Stimulated activated CD8-positive, alpha-beta memory T cell treated with anti-CD3 and anti-CD28 coated beads, Interleukin-4, amount 100 ng/mL, for 4 hours (primary cell): ENCODE measurements at places on chromosomes 6 and 20.

- DNase-seq, result no peak
Measured at GRCh38 chr20:50318710-50319109, 128.1 kb downstream of the CEBPB start.

GRCh38 chr6:167736486-167737204, 90.1 kb upstream of the AFDN start:
- no peak for DNase-seq

GRCh38 chr6:14499841-14500240, 382.3 kb downstream of the CD83 start:
- no peak for DNase-seq

GRCh38 chr20:64003960-64004725, 23.2 kb downstream of the PRPF6 start:
- no peak for DNase-seq

DNA sequence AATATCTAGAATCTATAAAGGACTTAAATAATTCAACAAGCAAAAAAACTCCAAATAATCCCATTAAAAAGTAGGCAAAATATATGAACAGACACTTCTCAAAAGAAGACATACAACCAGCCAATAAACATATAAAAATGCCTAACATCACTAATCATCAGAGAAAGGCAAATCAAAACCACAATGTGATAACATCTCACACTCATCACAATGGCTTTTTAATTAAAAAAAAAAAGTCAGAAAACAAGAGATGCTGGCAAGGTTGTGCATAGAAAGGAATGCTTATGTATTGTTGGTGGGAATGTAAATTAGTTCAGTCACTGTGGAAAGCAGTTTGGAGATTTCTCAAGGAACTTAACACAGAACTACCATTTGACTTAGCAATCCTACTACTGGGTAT, 979.6 kb upstream of the MAP3K7 start:
- DNase-seq, result no peak

DNA sequence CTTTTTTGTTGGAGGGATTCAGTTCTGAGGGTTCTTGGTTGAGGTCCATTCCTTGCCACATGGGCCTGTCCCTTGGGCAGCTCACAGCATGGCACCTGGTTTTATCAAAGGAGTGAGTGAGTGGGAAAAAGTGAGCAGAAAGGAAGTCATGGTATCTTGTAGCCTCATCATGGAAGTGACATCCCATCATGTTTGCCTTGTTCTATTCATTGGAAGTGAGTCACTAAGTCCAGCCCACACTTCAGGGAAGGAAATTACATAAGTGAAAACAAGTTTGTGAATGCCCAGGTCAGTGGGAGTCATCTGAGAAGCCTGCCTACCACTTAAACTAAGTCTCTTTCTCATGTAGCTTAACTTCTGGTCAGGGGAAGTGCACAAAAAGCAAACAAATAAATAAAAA, 32.8 kb upstream of the ZNFX1 start:
- no peak for DNase-seq

- DNase-seq, result no peak
Measured at GRCh38 chr6:159249752-159250151, 80.6 kb downstream of the FNDC1 start.

GRCh38 chr20:40160097-40160550, 528.9 kb downstream of the MAFB start:
- DNase-seq, result no peak

DNA sequence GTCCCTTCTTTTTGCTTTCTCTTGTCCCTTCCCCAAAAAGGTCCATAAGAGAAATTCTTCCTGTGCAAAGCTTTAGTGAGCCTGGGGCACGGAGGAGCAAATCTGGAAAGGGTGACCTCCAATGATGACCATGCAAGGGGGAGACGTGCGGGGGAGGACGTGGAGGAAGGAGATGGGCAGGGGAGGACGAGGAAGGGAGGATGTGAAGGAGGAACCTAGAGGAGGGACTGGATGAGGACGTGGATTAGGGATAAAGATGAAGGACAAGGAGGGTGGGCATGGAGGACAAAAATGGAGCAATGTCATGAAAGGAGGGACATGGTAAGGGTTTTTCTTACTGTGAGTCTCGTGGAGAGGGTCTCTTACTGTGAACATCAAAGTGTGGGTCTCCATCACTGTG, 139.5 kb downstream of the ERMARD start:
- DNase-seq, result no peak

GRCh38 chr6:11851387-11851786, 72.8 kb upstream of the ADTRP start:
- DNase-seq, result no peak

- no peak for DNase-seq
Measured at GRCh38 chr6:9292975-9293374, 857.6 kb upstream of the SLC35B3 start.

DNA sequence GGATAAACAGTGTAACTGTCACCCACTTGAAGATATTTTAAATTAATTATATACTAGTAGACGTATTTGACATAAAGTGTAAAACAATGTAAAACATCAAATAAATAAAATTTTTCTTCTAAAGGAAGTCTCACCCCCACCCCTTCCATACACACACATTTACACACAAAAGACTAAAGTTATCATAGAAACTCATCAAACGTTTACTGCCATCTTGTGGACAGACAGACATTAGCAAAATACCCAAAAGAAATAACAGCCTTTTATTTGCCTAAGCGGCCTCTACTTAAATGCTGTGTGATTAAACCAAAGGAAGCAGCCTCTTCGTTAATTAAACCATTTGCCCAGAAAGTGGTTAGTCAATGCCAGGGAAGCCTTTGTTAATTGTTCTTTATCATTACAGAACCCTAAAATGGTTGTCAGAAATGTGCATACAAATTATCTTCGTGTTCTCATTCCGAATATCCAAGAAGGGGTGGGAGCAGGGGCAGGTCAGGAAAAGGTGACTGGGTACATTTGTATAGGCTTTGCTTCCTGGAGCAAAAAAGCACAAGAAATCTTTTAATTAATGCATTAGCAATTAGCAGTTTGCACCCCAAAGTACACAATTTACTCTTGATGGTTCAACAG, 176.2 kb upstream of the SASH1 start:
- no peak for DNase-seq

GRCh38 chr6:83921315-83921714, 61.8 kb downstream of the CYB5R4 start:
- no peak for DNase-seq

DNA sequence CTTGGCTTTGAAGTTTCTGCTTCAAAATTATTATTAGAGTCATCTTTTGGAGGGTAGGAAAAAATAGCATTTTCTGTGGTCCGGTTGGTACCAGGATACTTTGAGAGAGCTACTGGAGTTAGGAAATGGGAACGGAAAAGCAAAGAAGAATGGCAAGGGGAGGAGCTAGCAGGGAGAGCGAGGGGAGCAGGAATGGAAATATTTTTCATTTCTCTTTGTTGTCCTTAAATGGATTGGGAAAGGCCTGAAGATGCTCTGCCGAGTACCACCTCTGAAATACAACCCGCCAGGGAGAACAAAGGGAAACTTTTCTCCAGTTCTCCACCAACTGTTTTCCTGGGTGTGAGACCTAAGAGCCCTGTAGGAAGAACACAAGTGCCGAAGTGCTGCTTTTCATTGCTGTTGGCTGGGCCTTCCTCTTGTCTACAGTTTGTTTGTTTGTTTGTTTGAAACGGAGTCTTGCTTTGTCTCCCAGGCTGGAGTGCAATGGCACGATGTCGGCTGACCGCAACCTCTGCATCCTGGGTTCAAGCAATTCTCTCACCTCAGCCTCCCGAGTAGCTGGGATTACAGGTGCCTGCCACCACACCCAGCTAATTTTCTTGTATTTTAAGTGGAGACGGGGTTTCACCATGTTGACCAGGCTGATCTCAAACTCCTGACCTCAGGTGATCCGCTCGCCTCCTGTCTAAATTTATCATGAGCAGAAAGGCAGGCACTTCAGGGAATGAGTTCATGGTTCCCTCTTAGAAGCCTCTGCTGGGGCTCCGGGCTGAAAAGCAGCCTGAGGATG, 3.5 kb upstream of the TRAF3IP2 start:
- DNase-seq, result no peak

GRCh38 chr6:170450916-170451761, 102.0 kb downstream of the PSMB1 start:
- no peak for DNase-seq

DNA sequence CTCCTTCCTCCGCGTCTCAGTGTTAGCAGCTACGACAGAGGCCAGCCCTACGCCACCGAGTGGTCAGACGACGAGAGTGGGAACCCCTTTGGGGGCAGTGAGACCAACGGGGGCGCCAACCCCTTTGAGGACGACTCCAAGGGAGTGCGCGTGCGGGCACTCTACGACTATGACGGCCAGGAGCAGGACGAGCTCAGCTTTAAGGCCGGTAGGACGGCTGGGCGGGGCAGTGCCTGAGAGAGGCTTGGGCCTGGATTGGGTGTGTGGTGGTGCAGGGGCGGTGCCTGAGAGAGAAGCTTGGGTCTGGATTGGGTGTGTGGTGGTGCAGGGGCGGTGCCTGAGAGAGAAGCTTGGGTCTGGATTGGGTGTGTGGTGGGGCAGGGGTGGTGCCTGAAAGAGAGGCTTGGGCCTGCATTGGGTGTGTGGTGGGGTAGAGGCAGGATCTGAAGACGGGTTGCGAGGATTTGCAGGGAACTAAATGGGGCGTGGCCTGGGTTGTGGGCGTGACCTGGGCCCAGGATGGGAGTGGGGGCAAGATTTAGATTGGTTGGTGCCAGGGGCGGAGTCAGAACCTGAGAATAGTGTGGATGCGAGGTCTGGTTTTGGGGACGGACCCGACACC, 24.4 kb downstream of the SPDEF start:
- no peak for DNase-seq

DNA sequence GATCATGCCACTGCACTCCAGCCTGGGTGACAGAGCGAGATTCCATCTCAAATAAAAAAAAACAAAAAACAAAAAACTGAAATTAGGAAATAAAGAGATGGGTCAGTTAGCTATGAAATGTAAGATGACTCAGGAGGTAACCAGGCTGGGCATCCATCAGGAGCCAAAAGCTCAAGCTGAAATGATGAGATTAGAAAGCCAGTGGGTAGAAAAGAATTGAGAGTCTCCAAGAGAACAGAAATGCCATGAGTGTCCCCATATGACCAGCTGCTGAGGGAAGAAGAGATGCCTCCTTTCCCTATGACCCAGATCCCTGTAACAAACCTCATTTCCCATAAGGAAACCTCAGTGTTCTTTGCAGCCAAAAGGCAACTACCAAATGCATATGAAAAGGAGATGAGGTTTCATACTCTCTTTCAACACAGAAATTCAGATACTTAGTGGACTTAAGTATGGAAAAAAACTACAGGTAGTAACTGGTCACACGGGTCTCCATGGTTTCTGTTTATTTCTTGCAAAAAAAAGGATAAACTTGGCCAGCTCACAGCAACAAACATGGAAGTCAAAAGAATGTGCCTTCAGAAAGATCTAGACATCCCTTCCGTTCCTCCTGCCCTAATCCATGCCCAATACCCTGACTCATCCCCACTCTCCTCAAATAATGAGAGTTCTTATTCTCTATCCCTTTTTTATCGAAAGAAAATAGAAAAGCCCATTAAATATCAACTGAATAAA, 8.1 kb downstream of the ARHGAP18 start:
- DNase-seq, result no peak

GRCh38 chr6:69622924-69623323, 173.9 kb downstream of the LMBRD1 start:
- DNase-seq, result no peak

- DNase-seq, result no peak
Measured at GRCh38 chr6:138811866-138812265, 16.0 kb downstream of the ECT2L start.

GRCh38 chr6:160217073-160217472, 41.5 kb downstream of the SLC22A2 start:
- no peak for DNase-seq

GRCh38 chr6:142045380-142046278, 87.1 kb upstream of the GJE1 start:
- DNase-seq, result no peak

- no peak for DNase-seq
Measured at GRCh38 chr6:169927711-169928110, 176.3 kb downstream of the ERMARD start.

DNA sequence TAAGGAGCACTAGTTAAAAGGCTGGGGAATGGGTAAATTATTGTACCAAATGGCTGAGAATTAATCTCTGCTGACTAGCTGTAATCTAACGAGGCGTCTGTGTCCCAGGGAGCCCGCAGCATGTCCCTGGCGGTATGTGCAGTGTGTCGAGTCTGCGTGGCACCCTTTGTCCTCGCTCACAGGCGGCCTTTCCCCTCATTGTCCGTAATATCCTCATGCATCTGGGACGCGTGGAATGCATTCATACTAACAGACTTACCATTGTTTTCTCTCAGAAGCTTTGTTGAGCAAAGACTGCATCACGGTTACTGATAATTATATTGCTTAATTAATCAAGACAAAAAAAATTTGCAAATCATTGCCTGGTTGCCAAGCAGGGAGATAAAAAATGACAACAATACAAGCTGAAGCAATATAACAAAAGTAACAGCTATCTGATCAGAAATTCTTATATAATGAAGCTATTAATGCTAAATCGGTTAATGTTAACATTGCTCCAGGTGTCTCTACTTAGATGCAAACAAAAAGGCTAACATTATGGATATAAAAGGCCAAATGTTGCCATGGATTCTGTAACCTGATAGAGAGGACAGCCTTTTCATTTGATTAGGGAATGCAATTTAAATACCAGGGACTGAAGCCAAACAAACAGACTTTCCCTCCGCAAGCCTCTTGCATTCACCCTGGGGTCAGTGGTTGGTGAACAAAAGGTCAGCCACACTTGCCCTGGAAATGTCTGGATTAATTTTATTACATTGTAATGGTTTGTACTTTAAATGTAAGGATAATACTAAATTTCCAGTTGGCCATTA, 124.8 kb downstream of the INSM1 start:
- DNase-seq, result no peak

GRCh38 chr6:126461045-126461444, 121.1 kb downstream of the CENPW start:
- no peak for DNase-seq

DNA sequence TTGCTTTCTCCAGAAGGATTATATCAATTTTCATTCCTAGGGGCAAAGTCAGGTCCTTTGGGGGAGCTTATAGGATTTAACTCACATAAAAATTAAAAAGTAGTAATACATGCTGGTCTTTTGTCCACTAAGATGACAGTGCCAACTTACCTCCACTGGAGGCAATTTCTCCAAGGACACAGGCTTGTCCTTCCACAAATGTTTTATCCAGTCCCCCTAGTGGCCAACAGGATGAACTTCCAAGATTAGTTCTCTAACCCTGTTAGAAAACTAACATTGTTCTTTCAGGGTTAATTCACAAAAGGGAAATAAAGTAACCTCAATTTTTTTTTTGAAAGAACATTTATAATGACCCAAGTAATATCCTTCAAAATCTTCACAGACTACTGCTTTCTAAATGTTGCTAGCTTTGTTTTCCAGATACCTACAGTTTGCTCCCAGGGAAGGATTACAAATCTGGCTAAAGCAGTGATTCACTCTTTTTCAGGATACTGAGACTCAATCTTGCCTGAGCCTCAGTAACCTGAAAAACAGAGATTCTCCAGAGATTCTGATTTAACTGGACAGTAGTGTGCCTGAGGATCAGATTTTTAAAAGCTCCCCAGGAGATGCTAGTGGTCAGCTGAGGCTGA, 31.7 kb upstream of the UBR2 start:
- DNase-seq, result no peak

- DNase-seq, result no peak
Measured at GRCh38 chr6:82955841-82956240, 109.8 kb downstream of the UBE3D start.
